Activated T-cell treated with anti-CD3 and anti-CD28 coated beads, Interleukin-2, amount 50 U/mL, for 72 hours (primary cell): ENCODE measurements at places on chromosomes 4 and X.

- DNase-seq = no peak
Observed at GRCh38 chrX:25925946-25926345, 212.2 kb upstream of the MAGEB18 start.

- no peak for DNase-seq
Observed at GRCh38 chr4:28267166-28267565, 1406.5 kb downstream of the STIM2 start.

DNA sequence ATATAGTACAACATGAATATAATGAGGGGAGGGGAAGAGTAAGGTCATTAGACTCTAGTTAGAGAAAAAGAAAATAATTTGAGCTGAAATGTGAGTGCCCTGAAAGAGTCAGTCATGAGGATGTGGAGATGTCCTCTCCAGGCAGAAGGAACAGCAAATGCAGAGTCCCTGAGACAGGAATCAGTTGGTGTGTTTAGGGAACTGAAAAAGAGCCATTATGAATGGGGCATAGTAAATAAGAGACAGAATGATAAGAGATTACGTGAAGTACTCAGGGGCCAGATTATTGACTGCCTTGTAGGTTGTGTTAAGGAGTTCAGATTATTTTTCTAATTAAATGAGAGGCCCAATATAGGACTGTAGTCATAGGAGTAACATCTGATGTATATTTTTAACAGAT lies 147.0 kb downstream of the PDLIM5 start:
- no peak for DNase-seq

- no peak for DNase-seq
Observed at GRCh38 chr4:139191373-139191772, 14.4 kb upstream of the ELF2 start.

GRCh38 chr4:183445097-183445428 lies 627 bp downstream of the CDKN2AIP start:
- DNase-seq = no peak

- no peak for DNase-seq
Observed at GRCh38 chr4:66602622-66603021, 932.3 kb upstream of the EPHA5 start.

GRCh38 chr4:88524171-88524570 lies 595 bp upstream of the PYURF start:
- DNase-seq = no peak

- no peak for DNase-seq
Observed at GRCh38 chr4:54675721-54676461, 18.1 kb downstream of the KIT start.

- DNase-seq = no peak
Observed at GRCh38 chr4:76518241-76518640, 83.2 kb downstream of the SHROOM3 start.

DNA sequence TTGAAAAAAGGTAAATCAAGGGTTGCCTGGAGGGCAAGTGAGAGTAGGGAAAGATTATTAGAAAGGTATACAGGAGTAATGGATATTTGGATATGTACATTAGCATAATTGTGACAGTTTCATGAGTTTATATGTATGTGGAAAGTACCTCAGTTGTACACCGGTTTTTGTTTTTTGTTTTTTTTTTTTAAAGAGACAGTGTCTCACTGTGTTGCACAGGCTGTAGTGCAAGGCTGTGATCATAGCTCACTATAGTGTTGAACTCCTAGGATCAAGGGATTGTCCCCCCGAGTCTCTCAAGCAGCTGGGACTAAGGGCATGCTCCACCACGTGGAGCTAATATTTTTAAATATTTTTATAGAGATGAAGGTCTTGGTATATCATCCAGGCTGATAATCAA lies 15.3 kb upstream of the HPGD start:
- DNase-seq = no peak

DNA sequence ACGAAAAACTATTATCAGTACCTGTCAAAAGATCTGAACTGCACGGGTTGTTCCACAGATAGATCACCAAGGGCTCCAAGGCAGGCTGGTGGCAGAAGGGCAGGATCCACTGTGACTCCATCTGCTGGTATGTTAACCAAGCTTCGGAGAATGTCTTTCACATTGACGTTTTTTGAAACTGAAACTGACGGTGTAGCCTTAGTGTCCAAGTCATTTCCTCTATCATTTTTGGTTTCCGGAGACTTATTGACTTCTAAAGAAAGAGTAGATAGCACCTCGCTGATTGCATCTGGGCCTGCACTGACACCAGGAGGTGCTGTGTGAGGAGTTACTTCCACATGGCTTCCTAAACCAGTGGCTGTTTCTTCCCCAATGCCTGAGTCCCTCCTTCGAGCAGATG lies 186.9 kb downstream of the LRBA start:
- peak; percentile 41 for DNase-seq

- DNase-seq = no peak
Observed at GRCh38 chrX:109384699-109385098, 97.2 kb downstream of the GUCY2F start.

DNA sequence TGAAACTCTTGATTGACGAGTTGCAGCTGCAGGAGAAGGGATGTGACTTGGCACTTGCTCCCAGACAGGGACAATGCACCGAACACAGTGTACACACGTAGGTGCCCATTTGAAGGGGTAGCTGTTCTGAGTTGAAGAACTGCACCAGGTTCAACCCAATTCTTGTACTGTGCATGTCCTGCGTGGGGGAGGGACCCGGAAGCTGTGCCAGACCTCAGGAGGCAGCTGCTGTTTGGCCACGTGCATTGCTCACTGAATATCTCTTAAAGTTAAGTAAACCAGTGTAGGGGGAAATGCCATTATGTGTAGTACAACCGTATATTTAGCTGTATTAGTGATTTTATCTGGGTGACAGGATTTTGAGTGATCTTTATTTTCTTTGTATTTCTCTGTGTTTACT lies 12.0 kb upstream of the RBBP7 start:
- no peak for DNase-seq

GRCh38 chr4:150588316-150588715 lies 6.4 kb downstream of the MAB21L2 start:
- no peak for DNase-seq

GRCh38 chrX:1582686-1583437 lies 8.5 kb upstream of the AKAP17A start:
- DNase-seq = peak; percentile 79

GRCh38 chr4:8774071-8774470 lies 97.6 kb downstream of the HMX1 start:
- DNase-seq = no peak

GRCh38 chrX:129759576-129760061 lies 20.1 kb upstream of the SASH3 start:
- peak; percentile 67 for DNase-seq

DNA sequence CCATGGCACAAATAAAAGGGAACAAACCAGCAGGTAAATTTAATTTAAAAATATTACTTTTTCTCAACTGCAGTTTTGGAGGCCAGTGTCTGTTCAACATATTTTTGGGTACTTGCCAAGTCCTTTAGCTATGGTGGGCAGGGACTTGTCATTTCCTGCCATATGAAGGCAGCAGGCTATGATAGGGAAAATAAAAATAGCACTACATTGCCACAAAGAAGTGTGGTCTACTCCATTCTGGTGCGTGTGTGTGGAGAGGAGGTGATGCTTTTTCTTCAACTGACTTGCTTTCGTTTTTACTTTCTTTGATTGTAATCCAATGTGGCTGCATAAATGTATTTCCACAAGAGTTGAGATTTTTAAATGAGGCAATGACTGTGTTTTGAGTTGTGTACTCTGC lies 17.2 kb downstream of the GPR174 start:
- DNase-seq = peak; percentile 38

- DNase-seq = no peak
Observed at GRCh38 chrX:45026036-45026435, 153.0 kb downstream of the KDM6A start.
